ENCODE measurements at places on chromosomes 4 and X.

- DNase-seq, result no peak
Measured at GRCh38 chr4:89142691-89143669, 31.6 kb downstream of the TIGD2 start.

GRCh38 chr4:54118850-54119589 is 19.1 kb downstream of the GSX2 start:
- DNase-seq, result no peak

DNA sequence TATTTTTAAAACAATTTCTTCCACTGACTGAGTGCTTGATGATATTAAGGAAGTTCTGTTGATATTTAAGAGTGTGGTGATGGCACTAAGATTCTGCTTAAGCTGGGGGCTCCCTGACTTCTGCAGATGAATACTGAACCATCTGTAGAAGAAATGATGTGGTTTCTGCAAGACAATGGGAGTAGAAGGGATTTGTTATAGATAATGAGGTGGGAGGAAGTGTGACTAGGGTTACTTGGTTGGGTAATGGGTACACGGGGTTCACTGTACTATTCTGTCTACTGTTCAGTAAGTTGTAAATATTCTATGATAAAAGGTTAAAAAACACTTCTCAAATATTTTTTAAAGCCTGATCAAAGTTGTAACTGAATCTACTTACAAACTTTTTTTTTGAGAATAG is 60.9 kb upstream of the TXK start:
- DNase-seq, result no peak

DNA sequence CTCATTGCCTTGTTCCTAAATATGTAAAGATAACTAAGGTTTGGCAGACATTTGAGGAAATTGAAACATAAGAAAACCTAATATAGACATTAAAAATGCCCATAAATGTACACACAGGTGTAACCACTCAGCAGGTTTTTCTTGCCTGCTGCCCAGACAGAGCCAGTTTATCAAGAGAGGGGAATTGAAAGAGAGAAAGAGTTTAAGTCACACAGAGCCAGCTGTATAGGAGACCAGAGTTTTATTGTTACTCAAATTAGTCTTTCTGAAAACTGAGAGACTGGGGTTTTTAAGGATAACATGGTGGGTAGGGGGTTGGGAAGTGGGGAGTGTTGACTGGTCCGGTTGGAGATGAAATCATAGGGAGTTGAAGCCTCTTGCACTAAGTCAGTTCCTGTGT is 119.0 kb downstream of the CFAP299 start:
- DNase-seq, result no peak

DNA sequence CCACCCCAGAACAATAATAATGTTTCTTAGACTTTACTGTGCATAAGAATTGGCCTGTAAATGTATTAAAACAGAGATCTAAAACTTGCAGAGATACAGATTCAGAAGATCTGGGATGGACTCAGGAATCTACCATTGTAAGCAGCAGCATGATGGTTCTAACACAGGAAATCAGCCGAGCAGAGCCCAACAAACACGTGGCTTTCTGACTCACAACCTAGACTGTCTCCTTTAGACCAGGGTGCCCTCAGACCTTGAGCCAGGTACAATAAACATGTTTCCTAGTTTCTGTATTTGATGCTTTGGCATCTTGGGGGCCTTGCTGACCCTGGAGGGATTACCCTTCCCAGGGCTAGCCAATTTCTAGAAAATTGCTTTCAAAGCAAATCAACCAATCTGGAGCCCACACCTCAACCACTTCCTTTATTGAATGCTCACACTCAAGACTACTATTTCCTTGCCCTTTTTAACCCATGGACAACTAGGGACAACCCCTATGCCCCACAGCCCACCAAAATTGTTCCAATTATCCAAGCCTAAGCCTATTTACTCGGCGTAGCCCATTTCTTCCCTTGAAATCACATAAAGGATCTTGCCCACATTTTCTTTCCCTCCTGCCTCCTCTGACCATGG is 80.5 kb downstream of the TBC1D9 start:
- no peak for DNase-seq

GRCh38 chr4:176451443-176451842 is 131.7 kb downstream of the SPCS3 start:
- DNase-seq, result no peak

DNA sequence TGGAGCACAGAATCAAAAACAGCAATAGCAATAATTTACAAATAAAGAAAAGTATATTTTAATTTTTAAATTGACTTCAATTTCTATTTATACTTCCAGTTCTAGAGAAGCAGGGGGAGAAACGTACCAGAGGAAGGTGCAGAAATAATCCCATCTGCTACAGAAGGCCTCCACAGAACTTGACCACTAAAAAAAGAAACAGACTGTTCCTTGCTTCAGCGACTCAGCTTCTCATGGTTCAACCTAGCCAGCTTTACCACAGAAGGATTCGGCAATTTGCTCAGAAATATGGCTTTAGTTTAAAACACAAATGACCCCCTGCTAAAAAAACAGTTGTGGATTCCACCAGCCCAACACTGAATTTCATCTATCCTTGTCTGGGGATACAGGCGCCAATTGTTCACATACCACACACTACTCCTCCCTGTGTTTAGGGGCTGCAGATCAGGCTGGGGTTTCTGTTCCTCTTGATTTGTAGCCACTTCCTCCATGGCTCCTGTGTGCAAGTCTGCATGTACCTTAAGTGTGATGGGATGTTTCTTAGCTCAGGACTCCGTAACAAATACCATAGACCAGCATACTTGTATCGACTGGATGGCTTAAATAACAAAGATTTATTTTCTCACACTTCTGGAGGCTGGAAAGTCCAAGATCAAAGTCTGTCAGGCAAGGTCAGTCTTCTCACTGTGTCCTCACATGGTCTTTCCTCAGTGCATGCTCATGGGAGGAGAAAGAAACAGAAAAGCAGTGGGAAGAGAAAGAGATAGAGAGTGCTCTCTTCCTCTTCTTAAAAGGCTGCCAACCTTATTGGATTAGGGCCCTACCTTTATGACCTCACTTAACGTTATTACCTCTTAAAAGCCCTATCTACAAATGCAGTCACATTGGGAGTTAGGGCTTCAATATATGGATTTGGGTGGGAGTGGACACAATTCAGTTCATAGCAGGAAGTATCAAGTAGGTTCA is 79.1 kb downstream of the AMOT start:
- no peak for DNase-seq

DNA sequence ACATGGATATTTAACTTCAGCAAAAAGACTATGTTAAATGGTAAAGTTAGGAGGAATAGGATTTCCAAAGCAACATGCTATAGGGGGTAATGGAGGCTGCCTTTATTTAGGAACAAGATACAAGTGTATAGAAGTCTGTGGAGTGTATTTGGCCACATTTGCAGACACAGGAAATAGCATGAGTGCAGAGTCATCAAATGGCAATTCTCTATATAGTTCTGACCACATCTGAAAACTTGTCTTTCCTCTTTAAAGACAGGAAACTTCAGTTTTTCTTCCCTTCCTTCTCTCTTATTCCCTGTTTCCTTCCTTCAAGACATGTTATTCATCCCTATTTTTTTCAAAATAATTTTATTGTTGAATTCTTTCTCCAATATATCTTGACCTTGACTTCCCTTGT is 119.3 kb upstream of the PITX2 start:
- DNase-seq, result no peak

DNA sequence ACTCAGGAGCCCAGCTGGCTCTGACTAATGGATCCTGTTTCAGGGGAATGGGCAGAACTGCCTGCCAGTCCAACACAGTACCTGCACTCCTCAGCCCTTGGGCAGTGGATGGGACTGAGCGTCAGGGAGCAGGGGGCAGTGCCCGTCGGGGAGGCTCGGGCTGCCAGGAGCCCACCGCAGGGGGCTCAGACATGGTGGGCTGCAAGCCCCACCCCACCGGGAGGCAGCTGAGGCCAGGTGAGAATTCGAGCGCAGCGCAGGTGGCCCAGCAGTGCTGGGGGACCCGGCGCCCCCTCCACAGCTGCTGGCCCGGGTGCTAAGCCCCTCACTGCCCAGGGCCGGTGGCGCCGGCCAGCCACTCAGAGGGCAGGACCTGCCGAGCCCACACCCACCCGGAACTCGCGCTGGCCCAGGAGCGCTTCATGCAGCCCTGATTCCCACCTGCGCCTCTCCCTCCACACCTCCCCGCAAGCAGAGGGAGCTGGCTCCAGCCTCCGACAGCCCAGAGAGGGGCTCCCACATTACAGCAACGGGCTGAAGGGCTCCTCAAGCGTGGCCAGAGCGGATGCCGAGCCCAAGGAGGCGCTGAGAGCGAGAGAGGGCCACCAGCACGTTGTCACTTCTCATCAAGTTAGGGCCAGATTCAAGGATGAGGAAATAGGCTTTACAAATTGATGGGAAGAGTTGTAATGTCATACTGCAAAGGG is 668.8 kb downstream of the GALNTL6 start:
- no peak for DNase-seq

GRCh38 chrX:1027680-1028079 is 184.8 kb downstream of the CRLF2 start:
- DNase-seq, result no peak

GRCh38 chr4:38366456-38366855 is 297.5 kb upstream of the KLF3 start:
- no peak for DNase-seq

DNA sequence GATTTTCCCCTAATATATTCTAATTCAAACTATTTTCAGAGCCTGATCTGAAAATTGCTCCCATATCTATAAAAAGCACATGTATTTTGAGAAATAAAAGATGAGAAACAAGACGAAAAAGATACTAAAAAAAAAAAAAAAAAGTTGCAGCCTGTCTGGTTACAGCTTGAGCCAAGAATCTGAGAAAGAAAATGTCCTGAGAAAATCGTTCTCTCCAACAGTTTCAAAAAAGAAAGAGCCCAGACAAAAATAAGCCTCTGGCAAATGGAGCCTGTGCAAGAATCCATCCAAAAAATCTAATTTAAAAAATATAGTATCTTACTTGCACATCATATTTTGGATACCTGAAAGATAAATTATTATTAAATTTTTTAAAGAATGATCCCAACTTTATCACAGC is 163.0 kb upstream of the TBL1X start:
- no peak for DNase-seq

- no peak for DNase-seq
Measured at GRCh38 chr4:150098214-150098613, 20.0 kb downstream of the DCLK2 start.

DNA sequence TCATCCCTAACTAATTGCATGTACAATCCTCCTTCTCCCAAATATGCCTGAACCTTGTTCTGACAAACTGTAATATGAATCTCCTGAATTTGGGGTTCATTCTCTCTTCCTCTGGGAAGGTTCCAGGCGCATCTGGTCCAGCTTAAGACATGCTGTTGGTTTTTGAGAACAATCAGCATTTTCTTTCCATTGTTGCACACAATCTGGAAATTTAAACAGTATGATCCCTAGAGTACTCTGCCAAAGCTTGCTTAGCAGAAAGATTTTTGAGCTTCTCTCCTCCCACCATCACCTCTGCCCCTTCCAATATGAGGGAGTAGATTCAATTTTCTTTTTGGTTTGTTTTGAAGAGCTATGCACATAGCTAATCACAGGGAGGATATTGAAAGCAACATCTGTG is 50.1 kb downstream of the SRPX start:
- DNase-seq, result no peak

- no peak for DNase-seq
Measured at GRCh38 chr4:108788731-108789130, 25.9 kb upstream of the ETNPPL start.

- DNase-seq, result no peak
Measured at GRCh38 chr4:181989071-181989470, 254.1 kb upstream of the TENM3 start.

GRCh38 chrX:25941087-25941486 is 197.1 kb upstream of the MAGEB18 start:
- no peak for DNase-seq

GRCh38 chr4:147101678-147102077 is 156.0 kb upstream of the TTC29 start:
- DNase-seq, result no peak

- DNase-seq, result no peak
Measured at GRCh38 chrX:46547857-46548256, 2.6 kb upstream of the ZNF674 start.

- DNase-seq, result peak; percentile 68
Measured at GRCh38 chrX:48468693-48469691, 1.1 kb downstream of the SLC38A5 start.

- DNase-seq, result peak; percentile 2
Measured at GRCh38 chrX:22135994-22136684, 104.0 kb downstream of the PHEX start.

DNA sequence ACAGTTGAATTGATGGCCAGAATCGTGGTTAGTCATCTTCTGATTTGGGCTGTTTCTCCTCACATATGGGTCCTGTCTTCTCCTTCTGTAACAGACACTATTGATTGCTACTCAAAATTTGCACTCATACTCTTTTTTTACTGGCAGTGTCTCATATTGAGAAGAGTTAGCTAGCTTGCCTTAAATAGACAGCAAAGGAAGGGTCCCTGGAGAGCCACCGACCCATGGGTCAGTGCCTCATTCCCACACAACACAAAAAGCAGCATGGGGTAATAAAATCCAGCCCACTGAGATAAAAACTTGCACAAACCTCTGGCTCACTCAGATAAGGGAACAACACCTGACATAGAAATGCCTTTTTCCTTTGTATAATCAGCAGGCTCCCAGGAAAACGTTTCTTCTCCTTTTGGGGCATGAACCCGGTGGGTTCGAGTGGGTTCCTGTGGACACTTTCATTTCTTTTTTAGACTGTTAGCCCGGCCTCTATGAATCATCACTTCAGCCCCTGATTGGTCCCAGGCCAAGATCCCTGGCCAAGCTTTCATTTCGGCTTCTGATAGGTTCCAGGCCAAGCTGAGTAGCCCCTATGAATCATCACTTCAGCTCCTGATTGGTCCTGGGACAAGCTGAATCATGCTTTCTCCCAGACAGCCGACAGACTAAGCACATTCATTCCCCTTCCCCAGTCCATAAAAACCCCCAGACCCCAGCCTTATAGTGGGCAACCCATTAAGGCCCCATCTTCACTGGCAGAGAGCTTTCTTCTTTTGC is 408.1 kb downstream of the DCAF12L2 start:
- DNase-seq, result no peak

DNA sequence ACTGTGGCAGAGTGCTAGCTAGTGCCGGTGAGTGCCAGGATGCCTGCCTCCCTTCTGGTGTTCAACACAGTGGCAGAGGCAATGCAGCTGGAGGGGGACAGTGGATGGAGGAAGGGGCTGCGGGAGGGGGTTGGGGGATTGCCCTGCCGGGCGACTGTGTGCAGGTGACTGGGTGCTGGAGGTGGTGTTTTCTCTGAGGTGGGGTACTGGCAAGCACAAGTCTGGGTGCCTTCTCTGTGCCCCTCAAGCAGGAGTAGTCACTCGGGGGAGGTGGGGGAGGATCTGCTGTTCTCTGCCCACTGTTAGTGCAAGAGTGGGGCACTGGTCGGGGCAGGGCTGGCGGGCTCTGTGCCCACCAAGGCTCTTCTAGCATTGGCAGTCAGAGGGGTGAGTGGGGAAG is 10.3 kb upstream of the P2RY10 start:
- DNase-seq, result no peak
